ENCODE measurements at places on chromosomes 5 and 9.

GRCh38 chr5:136642976-136643375, 277.6 kb upstream of the TRPC7 start:
- DNase-seq: no peak

DNA sequence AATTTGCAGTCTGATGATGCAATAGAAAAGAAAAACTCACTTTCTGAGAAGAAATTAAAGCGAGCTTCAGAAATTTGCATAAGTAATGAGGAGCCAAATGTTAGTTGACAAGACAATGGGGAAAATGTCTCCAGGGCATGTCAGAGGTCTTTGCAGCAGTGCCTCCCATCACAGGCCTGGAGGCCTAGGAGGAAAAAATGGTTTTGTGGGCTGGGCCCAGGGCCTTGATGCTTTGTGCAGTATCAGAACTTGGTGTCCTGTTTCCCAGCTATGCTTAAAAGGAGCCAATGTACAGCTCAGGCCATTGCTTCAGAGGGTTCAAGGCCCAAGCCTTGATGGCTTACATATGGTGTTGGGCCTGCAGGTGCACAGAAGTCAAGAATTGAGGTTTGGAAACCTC, 298.4 kb downstream of the SMARCA2 start:
- no peak for DNase-seq

DNA sequence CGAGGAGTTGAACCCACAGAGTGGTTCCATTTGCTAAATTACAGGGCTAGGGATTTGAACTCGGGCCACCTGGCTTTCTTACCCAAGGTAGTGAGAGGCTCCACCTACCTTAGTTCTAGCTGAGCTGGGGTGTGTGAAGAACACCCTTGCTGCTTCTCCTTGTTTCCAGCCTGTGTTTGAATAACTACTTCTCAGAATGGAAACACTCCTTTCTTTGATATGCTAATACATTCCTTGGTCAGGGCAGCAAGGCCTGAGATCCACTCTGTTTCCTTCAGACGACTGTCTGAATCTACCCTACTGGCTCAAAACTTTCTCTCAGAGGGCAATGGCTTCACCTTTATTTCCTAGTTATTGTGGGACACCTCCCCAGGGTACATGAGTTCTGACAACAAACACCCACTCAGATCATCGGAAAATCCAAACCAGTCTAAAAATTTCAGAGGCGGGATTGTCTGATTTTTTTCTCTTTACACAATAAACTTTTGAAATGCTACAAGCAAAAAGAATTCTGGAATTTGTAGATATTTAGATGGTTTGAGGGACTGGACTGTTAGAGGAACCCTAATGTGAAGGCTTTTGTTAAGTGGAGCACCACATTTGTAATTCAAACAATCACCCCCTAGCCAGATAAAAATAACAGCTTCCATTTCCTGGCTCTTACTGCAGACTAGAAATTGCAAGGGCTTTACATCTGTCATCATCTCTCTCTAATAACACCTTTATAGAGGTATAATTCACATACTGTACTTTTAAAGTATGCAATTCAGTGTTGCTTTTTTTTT, 4.0 kb upstream of the ATP6V1G1 start:
- no peak for DNase-seq

DNA sequence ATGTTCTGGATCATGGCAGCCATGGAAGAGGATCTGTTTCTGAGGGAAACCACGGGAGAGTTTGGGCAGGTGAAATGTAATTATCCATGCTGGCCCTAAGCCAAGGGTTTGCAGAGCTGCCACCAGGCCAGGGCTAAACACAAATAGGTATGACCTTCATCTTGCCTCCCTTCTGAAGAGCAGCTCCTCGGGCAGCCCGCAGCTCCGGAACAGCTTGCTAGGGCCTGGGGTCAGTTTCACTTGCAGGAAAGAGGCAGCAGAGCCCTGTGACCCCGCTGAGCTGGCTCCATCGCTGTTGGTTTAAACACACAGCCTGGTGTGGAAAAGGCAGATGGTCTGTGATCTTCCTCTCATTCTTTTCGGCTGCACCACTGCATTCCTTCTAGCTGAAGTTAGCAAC, 141.4 kb downstream of the TMEM38B start:
- DNase-seq: peak; percentile 39

DNA sequence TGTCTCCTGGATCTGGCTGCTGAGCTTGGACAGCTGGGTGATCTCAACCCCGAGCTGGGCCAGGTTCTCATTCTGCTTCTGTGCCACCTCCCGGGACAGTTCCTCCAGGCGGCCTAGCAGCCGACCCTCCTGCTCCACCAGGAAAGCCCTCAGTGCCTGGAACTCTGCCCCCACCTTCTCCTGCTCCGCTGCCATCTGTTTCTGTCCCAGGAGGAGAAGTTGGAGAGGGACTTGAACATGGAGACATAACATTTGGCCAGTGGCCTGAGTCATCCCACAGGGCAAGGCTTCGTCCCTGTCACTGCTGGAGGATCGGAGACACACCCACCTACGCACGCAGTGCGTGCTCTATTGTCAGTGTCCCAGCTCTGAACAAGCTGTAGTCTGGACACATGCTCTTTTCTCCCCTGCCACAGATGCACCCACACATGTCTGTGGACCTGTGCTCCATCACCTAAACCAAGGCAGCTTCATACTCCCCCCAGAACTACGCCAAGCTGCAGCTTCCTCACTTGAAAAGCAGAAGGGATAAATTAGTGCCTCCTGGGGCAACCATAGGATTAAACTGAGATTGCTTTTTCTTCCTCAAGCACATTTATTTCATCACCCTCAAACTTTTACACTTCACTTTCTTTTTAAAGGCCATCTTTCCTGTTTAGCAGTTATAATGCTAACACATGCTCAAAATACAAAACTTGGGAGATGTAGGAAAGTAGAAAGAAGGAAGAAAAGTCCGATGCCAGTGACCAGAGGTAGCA, 4.9 kb downstream of the TRIM7 start:
- DNase-seq: no peak

DNA sequence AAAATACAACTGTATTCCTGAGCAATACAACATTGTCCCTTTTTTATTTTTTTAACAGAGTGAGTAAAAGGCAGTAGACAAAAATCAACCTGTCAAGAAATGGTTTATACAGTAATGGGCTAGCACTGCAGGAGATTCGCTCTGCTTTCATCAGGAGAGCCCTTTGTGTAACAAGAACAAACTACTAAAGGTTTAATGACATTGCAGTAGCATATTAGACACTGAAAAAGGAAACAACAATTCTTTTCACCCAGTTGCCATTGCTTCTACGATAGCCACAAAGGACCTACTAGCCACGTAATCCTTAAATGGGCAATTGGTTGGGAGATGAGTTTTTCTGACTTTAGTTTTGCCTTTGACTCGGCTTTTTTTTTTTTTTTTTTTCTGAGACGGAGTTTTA, 319.8 kb upstream of the TRPM3 start:
- DNase-seq: no peak

GRCh38 chr5:55665065-55665464, 47.1 kb downstream of the SLC38A9 start:
- no peak for DNase-seq

DNA sequence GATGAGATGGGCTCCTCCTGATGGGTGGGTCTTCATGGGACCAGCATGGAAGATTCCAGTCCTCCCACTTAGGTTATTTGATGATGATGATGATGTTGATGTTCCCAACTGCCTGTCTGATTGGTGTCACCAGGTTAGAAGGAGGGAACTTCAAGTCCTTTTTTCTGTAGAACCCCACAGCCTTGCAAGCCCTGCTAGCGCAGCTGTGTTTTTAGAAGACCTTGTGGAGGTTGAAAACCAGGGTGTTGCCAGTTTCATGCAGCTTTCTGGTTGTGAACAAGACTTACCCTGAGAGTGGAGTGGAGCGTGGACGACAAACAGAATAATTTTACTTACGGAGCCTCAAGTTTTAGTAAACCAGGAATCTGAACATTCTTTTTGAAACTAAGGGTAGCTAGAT, 83.0 kb downstream of the TRIO start:
- no peak for DNase-seq

GRCh38 chr9:83988411-83988810, 7.8 kb downstream of the RMI1 start:
- no peak for DNase-seq

DNA sequence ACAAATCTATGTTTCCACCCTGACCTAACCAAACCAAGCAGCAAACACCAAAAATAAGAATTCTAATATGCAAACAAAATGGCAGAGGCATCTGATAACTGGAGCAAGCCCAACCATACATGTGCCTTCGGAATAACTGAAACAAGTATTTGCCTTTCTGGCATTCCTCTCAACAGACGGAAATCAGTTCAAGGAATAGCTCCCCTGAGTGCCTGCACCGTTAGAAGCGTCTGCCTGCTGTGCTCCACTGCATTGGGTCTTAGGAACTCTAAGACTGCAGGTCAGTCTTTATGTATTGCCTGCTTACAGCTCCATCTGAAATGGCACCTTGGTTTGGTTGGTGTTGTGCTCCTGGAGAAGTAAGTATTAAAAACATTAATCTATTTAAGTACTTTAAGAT, 98.5 kb downstream of the MRPS27 start:
- DNase-seq: peak; percentile 6

DNA sequence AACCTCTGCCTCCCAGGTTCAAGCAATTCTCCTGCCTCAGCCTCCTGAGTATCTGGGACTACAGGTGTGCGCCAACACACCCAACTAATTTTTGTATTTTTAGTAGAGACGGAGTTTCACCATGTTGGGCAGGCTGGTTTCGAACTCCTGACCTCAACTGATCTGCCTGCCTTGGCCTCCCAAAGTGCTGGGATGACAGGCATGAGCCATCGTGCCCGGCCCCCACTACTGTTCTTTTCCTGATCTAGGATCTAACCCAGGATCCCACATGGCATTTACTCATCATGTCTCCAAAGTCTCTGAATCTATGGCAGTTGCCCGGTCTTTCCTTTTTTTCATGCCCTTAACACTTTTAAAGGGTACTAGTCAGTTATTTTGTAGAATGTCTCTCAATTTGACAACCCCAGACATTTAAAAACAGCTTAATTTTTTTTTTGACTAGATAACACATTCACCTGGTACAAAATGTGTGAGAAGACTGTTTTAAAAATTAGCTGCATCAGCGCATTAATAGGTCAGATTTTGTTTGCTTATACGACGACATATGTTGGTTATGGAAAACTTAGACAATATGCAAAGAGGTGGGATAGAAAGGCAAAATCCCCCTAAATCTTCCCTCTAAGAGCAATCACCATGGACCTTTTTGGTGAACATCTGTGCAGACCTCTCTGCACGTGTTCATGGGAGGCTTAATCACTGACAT, 46.5 kb downstream of the STOM start:
- peak; percentile 79 for DNase-seq

GRCh38 chr9:133797406-133798105, 59.4 kb upstream of the SARDH start:
- no peak for DNase-seq

DNA sequence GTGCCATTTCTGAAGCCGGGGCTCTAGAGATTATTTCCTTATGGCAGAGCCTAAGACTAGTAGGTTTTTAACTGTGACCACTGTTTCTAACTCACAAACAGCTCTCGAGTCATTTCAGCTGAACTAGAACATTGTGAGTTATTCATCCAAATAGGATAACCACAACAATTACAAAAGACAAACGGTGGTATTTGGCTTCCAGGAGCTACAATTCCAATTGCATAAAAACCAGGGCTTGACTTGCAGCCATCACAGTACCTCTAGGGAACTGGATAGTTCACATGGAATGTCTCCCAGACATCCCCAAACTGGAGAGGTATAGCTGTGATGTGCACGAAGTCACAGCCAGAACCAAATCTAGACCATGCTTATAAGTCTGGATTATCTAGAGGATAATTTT, 224.8 kb downstream of the FAM114A2 start:
- DNase-seq: no peak

DNA sequence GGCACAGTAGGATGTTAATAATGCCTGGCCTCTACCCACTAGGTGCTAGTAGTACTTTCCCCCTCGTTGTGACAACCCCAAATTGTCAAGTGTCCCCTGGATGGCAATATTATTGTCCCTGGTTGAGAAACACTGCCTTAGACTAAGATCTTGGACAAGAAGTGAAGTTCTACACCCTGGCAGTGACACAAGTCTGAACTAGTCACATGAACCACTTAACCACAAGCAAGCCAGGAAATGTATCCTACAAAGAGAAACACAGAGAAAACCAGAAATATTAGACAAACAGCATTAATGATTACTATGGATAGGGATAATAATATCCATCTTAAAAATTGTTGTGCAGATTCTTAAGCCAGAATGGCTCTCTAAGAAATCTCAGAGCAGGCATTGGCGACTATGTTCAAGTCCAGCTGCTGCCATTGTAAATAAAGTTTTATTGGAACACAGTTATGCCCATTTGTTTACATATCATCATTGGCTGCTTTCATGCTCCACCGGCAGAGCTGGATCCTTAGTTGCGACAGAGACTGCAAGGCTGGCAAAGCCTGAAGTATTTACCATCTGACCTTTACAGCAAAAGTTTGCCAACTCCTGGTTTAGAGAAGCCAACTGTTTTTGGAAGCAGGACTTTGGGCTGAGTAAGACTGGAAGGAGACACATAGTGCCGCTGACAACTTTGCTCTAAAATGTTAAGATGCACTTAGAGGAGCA, 80.8 kb downstream of the NTRK2 start:
- DNase-seq: no peak

- no peak for DNase-seq
Measured at GRCh38 chr9:21265421-21266189, 25.8 kb upstream of the IFNA14 start.

DNA sequence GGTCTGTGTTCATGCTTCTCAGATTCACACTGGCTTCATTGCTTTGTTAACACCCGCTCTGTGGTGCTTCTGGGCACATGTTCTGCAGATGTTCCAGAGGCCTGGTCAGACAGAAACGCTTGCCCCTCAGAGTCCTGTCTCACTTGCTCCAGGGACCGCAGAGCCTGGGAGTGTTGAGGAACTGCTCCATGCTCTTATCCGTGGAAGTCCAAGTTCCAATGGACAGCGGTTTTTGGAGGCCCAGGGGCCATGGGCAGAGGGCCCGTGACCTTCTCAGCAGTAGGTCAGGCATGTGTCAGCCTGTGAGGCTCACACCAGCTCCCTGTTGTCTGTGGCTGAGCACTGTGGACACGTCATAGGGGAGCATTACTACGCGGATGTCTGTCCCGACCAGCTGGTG, 364.7 kb upstream of the IRX1 start:
- no peak for DNase-seq

- peak; percentile 5 for DNase-seq
Measured at GRCh38 chr9:14153310-14153720, 160.6 kb downstream of the NFIB start.

GRCh38 chr5:170361116-170361515, 28.1 kb downstream of the KCNMB1 start:
- no peak for DNase-seq

DNA sequence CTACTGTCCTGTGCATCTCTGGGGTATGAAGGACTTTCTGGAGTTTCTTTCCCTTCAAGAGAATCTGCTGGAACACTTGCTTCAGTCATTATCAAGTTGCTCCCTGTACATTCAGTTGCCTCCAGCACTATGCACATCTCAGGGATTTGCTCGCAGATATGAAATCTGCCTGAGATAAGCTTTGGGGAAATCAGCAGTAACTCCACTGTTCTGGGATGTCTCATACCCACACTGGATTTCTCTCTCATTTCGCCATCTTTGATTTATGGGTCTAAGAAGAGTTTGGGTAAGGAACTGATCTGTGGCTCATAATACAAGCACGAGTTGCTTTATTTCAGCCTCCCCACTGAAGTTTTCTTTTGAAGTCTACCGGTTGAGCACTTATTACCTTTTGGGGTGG, 585.6 kb downstream of the PSAT1 start:
- no peak for DNase-seq
